ENCODE measurements at places on chromosomes 16 and 17.

- no peak for DNase-seq
These were observed 28.4 kb downstream of the KATNB1 start for GRCh38 chr16:57764006-57764340.

DNA sequence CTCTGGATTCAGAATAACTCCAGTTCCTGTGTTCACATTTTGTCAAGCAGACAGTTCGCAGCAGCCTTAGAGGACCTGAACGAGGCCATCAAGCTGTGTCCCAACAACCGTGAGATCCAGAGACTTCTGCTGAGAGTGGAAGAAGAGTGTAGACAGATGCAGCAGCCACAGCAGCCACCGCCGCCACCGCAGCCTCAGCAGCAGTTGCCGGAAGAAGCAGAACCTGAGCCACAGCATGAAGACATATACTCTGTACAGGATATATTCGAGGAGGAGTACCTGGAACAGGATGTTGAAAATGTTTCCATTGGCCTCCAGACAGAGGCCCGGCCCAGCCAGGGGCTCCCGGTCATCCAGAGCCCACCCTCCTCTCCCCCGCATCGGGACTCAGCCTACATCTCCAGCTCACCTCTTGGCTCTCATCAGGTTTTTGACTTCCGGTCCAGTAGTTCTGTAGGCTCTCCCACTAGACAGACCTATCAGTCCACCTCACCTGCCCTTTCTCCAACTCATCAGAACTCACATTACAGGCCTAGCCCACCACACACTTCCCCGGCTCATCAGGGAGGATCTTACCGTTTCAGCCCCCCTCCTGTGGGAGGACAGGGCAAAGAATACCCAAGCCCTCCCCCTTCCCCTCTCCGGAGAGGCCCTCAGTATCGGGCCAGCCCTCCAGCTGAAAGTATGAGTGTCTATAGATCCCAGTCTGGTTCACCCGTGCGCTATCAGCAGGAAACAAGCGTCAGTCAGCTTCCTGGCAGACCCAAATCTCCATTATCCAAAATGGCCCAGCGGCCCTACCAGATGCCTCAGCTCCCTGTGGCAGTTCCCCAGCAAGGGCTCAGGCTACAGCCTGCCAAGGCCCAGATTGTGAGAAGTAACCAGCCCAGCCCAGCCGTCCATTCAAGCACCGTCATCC, 25.9 kb downstream of the CYB561 start:
- DNase-seq: no peak

DNA sequence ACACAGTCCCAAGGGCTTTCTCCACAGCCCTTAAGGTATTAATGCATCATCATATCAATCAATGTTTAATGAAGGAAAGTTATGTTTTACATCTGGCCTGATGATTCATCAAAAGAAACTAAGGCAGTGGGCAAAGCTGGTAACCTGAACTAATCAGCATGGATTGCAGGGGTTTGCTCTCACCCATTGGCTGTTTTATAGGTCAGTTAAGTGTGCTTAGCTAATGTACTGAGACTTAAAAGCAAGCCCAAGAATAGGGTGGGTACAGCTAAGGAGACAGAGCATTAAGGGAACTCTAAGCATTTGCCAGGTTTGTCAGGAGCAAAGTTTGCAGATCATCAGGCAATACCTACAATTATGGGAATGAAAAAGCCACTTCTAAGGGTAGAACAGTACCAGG, 1247.6 kb downstream of the CDH8 start:
- no peak for DNase-seq

GRCh38 chr17:63395075-63395805, 50.9 kb downstream of the CYB561 start:
- DNase-seq: peak; percentile 9

- DNase-seq: no peak
These were observed 3.4 kb upstream of the HP start for GRCh38 chr16:72050769-72051464.

GRCh38 chr16:70388006-70388680, 41.4 kb downstream of the DDX19A start:
- DNase-seq: no peak

DNA sequence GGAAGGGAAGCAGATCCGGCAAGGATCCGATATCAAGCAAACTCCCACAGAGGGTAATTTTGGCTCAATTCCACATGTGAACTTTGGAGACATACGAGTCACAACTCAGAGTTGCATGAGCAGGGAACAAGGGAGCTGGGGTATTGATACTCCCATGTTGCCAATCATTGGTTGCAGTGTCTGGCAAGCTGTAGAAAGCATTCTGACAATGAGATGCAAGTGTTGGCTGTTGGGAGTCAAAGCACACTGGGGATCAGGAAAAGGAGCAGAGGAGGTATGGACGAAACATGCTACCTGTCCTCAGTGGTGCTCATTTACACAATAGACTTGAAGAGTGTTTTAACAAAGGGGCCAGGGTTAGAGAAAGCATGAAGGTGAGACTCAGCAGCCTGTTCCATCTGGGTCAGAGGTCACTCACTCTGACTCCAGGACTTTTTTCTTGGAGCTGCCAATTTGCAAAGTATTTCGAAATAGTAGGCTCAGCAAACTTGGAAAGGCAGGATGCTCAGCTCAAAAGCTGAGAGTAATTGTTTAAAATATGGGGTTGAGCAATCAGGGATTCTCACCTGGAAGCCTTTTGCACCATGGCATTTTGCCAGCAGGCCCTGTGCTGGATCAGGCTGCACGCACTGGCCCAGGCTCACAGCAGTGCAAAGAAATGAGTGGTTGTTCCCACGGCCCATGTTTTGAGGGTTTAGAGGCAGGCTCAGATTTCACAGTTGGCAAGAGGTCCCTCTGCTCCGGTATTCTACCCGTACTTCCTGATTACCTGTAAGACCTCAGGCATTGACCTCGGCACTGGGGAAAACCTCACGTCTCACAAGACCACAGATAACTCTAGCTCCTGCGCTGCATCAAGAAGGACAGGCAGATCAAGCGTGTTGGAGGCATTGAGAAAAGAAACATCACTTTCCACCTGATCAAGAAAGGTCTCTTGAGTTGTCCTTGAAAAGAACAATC, 17.6 kb upstream of the NKD1 start:
- DNase-seq: no peak

- no peak for DNase-seq
These were observed 150.4 kb downstream of the WWOX start for GRCh38 chr16:78249832-78250231.

GRCh38 chr17:47741793-47742145, 8.7 kb downstream of the TBX21 start:
- no peak for DNase-seq

- no peak for DNase-seq
These were observed 6.4 kb upstream of the PIPOX start for GRCh38 chr17:29036584-29036983.

DNA sequence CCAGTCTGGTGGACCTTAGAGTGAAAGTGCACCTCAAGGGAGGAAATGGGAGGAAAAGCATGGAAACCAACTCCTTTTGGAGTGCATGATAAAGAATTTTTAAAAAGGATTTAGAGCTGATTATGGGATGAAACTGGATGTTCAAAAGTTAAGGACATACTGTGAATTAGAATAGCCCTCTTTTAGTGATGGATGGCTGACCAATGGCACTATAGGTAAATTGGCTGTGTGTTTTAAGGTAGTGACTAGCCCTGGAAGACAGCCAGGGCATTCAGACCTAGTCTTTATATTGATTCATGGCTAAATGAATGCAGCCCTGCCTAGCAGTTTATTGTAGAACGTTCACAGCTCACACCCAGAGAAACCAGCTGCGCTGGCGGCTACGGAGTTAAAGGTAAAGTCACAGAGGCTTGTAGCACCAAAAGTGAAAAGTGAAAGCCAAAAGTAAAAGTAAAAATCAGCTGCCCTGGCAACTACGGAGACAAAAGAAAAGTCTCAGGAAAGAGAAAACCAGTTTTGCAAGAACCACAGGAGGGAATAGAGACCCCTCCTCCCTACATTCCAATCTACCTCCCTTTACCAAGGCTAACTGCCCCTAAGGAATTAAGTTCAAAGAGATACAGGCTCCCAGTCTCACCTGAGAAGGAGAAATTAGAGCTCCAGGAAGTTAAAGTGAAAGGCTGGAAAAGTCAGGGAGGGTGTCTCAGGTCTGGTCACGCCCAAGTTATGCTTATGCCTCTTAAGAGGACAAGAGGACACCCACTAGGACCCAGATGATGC, 21.8 kb downstream of the ACSM1 start:
- DNase-seq: no peak

GRCh38 chr17:50221864-50222545, 20.6 kb upstream of the COL1A1 start:
- DNase-seq: peak; percentile 81

- DNase-seq: no peak
These were observed 8.4 kb downstream of the PER1 start for GRCh38 chr17:8143581-8144400.

Data from NCI-H226 (cell line).